Right cardiac atrium (tissue), 5 donors: ENCODE measurements at places on chromosomes 4 and X.

- no peak for DNase-seq
These were observed 61.9 kb upstream of the NFKB1 start for GRCh38 chr4:102439236-102439614.

- no peak for DNase-seq
These were observed 41.7 kb downstream of the ATP11C start for GRCh38 chrX:139890991-139891700.

DNA sequence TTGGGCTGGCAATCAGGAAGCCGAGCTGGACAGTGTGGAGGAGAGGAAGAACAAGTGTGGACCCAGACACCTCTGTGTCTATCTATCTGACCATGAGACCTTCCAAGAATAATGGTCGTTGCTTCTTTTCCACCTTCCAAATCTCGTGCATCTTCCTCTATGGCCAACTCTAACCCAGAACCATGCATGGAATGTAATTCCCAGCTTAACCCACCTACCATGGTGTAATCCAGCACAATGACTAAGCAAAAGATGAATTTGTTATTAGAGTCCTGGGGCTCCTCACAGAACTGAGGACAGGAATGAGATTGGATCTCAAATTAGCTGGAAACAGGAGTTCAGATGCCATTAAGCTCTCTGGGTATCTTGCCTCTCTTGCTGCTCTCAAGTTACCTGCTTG lies 17.4 kb upstream of the TMEM184C start:
- DNase-seq: no peak

DNA sequence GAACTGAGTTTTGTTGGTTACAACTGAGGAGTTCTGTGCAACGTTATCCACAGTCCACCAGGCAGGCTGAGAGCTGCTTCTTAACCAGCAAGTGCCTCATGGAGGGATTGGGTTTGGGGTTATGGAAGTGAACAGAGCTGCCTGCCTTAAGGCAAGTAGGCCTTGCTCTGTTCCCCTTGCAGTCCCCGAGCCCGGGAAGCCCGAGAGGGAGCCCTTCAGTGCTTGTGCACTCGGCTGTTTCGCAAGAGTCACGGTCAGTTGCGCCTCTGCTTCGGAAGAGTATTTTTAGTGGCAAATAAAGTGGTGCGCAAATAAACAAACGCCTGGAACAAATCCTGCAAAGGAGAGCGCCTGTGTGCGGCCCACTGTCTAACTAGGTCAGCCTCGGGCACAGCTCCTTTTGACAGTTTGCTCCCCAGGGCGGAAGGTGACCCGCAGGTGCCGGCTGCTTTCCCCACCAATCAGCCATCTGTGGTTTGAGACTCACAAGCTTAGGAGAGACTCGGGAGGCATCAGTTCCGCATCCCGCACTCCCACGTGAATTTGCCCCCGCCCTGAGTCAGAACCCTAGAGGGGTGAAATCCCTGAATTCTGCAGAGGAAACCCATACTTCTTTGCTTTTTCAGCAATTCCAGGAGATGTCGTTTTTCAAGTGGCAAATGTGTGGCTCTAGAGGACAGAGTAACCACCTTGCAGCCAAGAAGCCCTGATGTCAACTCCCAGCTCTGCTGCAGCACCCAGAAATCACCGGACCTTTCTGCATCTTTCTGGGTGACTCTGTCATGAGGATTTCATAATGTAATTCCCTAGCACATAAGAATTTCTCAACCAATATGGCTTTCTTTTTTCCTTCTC lies 56.8 kb downstream of the LGI2 start:
- DNase-seq: peak; percentile 83

- no peak for DNase-seq
These were observed at the start of gene SLC38A5 for GRCh38 chrX:48470110-48470832. Gene SLC38A5 (minus strand): TSS chrX:48470260. CDS start chrX:48467924, 2,336 bp downstream.

GRCh38 chr4:92270908-92271307 lies 32.9 kb upstream of the GRID2 start:
- no peak for DNase-seq

DNA sequence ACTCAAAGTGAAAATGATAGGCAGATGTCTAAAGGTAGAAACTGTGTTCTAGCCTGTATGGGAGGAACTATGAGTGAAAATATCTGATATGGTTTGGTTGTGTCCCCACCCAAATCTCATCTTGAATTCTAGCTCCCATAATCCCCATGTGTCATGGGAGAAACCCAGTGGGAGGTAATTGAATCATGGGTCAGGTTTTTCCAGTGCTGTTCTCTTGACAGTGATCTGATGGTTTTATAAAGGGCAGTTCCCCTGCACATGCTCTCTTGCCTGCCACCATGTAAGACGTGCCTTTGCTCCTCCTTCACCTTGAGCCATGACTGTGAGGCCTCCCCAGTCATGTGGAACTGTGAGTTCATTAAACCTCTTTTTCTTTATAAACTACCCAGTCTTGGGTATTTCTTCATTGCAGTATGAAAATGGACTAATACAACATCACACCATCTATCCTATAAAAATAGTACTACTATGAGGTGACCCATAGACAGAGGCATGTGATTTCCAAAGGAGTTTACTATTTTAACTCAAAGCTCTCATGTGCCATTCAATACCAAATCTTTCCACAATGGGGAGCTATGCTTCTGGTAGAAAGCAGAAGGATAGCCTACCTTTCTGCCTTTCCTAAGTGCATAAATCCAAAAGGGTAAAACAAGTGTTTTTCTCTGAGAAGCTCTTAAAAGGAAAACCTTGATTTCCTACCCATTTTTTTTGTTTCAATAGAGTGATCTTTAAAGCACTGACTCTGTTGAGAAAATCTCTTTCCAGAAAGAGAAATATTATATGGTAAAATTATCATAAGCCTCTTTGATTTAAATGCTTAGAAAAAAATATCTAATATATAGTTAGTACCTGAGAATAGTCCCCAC lies 38.8 kb downstream of the SEC31A start:
- no peak for DNase-seq

- DNase-seq: no peak
These were observed 33.6 kb downstream of the RPGR start for GRCh38 chrX:38293741-38294140.
